Caudate nucleus (tissue), 63 donors: ENCODE measurements at places on chromosomes 2 and 18.

- DNase-seq, result no peak
Observed at GRCh38 chr2:215347878-215348277, 36.0 kb downstream of the ATIC start.

DNA sequence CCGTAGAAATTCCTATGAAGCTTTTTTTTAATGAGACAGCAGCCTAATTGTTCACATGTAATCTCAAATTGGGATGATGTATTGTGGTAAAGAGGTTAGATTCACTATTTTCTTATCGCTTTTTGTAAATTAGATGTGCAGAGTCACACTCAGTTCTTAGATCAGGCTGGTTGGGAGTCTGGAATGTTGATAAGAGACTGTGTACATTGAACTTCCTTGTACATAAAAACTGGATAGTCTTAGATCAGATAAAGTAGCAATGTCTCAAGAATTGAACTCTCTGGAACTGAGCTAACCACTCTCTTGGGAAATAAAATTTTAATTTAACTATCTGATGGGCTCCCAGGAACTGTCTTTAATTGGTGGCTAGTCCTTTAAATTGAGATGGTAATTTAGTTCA lies 108.1 kb upstream of the MSTN start:
- no peak for DNase-seq

DNA sequence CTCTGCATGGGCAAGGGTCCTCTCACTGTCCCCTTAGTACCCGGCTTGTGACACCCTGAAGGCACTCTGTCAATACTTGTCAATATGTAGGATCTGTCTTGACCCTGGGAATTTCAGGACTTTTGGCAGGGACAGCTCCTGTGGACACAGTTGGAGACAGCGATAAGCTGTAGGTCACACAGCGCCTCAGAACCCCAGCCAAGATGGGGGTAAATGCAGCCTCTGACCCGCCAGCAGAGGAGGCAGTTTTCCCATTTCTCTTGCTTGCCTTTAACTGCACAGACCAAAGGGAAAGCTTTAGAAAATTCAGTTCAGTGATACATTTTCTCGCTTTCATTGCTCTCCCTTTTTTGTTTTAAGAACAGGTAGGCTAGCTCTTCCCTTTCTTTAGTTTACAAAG lies 54.8 kb upstream of the KLHL29 start:
- no peak for DNase-seq

DNA sequence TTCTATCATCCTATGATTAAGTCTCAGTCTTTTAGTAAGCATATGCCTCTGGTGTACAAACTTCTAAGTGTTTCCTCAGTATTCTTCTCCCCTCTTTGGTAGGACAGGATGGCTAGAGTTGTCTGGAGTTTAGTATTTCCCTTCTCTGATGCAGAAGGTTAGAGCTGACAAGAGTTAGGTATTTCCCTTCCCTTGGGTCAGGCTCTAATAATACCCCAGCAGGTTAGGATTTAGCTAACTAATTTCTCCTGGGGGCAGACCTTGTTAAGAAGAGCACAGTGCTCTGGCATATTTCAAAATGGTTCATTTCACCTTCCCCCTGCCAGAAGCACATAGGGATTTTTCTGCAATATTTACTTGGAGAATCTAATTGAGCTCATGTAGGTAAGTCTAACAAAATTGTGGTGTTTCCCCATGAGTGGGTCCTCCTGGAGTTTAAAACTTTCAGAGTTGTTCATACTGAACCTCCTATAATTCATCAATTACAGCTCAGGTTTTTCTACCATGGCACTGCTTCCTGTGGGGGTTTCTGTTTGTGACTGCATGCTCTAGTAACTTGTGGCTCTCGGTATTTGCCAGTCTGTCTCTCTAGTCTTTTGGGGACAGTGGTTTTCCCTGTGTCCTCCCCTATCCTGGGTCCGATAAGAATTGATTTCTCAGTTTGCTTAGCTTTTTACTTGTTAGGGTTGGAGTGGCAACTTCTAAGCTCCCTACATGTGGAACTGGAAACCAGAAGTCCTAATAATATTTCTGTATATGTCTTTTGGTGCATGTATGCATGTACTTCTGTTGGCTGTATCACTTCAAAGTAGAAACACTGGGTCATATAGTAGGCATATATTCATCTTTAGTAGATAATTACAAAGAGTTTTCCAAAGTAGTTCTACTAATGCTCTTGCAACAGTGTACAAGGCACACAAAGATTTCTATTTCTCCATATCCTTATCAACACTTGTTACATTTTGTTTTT lies 77.7 kb downstream of the GDF7 start:
- DNase-seq, result no peak

GRCh38 chr18:8741117-8741516 lies 35.8 kb downstream of the MTCL1 start:
- no peak for DNase-seq

DNA sequence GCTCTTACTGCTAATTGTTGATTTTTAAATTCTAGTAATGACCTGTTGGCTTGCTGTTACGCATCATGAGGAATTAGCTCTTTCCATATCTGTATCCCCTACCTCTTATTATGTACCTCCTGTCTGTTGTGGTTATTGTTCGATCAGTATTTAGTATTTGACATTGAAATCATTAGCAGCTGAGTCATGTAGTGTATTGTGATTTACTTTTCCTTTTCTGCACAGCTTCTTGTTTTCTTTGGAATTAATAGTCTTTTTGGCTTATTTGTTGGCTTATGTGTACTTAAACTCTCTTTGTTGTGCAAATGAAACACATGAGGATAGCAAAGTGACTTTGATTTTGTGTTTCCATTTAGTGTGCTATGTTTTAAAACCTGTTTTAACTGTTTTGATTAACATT lies 4.3 kb downstream of the EPB41L5 start:
- DNase-seq, result no peak

- DNase-seq, result no peak
Observed at GRCh38 chr2:209387389-209387788, 36.5 kb upstream of the MAP2 start.

- no peak for DNase-seq
Observed at GRCh38 chr2:230929381-230930148, 4.5 kb upstream of the GPR55 start.

DNA sequence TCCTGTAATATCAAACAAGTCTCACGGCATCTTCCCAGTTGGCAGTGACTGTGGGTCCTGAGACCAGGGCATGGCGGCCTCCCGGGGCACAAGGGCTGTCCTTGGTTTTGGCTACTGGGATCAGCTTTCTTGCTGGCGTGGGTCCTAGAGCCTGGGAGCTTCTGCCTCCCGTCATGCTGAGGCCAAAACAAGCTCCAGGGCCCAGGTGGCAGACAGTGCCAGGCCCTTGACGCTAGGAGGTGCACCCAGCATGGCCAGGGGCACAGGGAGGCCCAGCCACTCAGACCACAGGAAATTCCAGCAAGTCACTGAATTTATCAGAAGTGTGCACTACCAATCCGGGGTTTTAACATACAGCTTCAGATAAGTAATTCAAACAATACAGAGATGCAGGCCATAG lies 184.7 kb downstream of the EIPR1 start:
- DNase-seq, result no peak

DNA sequence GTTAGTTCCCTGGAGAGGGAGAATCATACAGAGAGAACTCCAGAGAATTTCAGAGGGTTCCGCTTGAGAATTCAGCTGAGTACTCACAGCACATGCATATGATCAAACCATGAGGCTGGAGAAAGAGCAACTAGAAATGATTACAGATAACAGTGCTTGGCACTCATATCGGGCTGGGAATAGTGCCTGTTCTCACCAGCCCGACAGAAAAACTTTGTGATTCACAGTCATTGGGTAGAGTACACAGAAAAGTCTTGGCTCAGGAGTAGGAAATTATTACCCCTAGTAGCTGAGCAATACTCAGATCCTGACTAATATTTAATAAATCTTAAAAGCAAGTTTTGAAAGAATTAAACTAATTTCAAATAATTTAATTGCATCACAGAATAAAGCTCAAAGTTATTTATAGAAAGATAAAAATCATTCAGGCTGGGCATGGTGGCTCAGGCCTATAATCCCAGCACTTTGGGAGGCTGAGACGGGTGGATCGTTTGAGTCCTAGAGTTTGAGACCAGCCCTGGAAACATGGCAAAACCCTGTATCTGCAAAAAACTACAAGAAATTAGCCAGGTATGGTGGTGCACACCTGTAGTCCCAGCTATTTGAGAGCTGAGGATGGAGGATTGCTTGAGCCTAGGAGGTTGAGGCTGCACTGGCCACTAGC lies 6.8 kb downstream of the WDPCP start:
- no peak for DNase-seq

DNA sequence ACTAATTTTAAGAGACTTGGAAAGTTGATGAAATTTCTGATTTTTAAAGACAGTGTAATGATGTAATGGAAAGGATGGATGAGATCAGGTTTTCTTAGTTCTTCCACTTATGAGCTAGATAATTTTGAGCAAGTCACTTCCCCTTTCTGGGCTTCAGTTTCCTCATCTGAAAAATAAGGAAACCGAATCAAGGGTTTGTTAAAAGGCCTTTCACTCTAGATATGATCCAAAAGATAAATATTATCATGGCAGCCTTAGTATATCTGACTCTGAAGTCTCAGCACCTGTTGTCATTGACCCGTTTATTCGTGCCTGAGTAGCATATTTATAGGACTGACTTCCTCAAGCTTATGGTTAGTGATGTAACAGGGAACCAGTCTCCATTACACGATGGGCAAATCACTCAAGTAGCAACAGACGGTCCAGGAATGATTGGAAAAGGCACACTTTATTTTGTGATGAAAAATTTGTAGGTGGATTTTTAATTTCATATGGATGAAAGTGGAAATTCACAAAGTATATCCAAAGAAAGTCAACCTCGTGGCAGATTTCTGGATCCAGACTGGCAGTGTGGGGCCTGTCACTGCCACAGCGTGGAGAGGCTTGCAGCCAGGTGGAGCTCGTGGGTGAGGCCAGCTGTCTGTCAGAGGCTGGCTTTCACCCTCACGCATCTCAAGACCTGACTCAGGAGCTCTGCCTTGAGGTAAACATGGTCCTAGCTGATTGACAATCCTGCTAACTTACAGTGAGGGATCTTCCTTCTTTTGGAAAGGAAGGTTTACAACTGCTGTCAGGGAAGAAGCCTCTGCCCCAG lies 137.9 kb upstream of the CXCR4 start:
- DNase-seq, result no peak

DNA sequence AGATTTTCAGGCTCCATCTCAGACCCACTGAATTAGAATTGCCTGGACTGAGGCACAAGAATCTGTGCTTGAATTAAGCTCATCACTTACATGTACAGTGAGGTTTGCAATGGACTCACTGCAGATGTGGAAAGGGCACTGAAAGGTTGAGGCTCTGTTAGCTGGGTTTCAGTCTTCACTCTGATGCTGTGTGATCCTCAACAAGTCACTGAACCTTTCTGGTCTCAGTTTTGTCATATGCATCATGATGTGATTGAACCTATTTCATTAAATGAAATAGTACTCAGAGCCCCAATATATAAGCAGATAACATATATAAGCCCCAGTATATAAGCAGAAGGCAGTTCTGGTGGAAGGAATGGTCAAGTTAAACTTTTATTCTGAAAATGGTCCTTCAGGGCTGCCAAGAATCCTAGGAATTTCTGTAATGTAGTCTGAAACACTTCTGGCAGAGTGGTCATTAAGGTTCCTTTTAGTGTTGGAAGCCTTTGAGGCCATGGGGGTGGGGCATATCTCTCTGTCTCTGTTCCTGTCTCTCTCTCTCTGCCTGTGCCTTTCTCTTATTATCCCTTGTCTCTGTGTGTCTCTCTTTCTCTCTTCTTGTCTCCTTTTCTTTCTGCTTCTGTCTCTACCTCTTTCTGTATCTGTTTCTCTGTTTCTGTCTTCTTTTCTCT lies 110.4 kb downstream of the ADCYAP1 start:
- no peak for DNase-seq

DNA sequence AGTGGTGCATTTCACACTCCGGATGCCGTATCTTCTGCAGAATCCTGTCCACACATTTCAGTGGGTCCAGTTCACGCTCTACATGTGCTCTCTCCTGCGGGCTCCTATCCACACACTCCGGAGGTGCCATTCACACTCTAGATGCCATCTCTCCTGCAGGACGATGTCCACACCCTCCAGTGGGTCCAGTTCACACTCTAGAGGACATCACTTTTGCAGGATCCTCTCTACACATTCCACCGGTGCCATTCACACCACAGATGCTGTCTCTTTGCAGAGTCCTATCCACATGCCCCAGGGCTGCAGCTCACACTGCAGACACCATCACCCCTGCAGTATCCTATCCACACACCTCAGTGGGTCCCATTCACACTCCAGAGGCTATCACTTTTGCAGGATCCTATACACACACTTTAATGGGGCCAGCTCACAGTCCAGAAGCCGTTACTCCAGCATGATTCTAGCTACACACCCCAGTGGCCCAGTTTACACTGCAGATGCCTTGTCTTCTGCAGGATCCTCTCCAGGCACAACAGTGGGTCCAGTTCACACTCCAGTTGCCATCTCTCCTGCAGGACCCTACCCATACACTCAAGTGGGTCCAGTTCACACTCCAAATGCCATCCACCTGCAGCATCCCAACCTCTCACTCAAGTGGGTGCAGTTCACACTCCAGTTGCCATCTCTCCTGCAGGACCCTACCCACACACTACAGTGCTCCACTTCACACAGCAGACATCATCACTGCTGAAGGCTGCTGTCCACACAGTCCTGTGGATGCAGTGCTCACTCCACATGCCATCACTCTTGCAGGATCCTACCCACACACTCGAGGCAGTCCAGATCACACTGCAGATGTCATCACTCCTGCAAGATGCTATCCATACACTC lies 2.1 kb upstream of the PXDN start:
- DNase-seq, result no peak

DNA sequence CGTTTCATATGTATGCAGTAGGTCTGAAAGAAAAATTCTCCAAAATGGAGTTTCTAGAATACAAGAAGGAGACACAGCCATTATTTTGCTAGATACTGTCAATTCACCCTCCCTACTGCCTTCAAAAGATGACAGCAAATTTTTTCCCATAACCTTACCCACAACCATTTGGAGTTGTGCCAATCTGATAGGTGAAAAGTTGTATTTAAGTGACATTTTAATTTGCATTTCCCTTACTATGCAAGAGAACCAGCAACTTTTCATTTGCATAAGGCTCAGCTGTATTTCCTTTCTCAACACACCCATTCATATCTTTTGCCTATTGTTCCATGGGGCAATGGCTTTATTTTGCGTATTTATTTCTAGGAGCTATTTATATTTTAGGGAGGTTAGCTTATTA lies 31.4 kb upstream of the IL18RAP start:
- no peak for DNase-seq

- DNase-seq, result no peak
Observed at GRCh38 chr2:41973871-41974270, 74.0 kb upstream of the PKDCC start.

DNA sequence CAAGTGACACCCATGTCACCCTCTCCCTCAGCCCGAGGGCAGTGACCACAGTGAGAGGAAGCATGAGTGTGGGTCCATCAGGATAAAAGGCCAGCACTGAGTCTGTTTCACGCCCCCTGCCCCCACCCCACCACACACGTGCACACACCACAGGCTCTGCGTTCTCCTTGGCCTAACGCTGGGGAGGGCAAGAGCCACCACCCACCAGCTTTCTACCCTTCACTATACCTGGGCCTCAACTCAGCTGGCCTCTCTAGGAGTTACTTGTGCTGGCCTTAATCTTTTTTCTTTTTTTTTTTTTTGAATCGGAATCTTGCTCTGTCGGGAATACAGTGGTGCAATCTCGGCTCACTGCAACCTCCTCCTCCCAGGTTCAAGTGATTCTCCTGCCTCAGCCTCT lies 140.5 kb downstream of the ZFP36L2 start:
- DNase-seq, result no peak
